ENCODE measurements at places on chromosomes 7 and 10.
A peak's percentile ranks its signal among the peaks of the same experiment; 100 is the strongest.

DNA sequence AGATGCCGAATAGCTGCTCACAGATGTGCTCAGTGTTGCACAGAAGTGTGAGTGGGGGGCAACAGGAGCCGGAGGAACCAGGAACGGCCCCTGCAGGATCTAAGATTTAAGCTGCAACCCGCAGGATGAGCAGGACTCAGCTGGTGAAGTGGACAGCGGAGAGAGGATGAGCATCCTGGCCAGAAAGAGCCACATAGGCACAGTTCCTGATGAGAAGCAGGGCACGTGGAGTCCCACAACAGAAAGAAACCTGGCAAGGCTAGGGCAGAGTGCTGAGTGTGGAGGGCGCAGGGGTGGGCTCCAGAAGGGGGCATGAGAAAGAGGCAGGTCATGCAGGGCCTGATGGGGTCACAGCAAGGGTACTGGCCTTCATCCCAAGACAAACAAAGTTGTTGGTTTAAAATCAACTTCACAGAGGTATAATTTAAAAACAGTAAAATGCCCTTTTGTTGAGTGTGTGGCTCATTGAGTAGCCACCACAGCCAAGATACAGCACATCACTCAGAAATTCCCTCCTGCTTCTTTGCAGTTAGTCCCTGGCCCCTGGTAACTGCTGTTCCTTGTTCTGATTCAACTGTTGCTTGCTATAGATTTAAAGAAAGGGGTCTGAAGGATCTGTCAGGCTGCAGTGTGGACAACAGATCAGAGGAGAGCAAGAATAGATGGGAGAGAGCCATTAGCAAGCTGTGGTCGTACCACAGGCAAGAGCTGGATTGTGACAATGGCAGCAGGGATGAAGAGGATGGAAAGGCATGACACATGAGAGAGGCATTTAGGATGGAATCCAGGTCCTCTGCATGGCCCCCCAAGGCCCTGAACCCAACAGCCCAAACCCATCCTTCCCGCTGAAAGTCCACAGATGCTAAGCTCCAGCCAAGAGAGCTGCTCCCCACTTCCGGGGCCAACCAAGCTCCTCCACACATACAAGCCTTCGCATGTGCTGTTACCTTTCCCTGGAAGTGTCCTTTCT is 53.1 kb upstream of the OSBPL3 start:
- DNase-seq = no peak

- DNase-seq = no peak
Measured at GRCh38 chr7:128986609-128987008, 48.9 kb downstream of the IRF5 start.

- peak; percentile 71 for DNase-seq
Measured at GRCh38 chr7:101814991-101815825, 2.2 kb upstream of the CUX1 start.

- DNase-seq = peak; percentile 26
Measured at GRCh38 chr7:17298840-17299482, 509 bp downstream of the AHR start.

- peak; percentile 13 for DNase-seq
Measured at GRCh38 chr10:28676326-28676967, 874 bp upstream of the BAMBI start.

- DNase-seq = no peak
Measured at GRCh38 chr10:34124522-34125035, 690.5 kb downstream of the PARD3 start.

- no peak for DNase-seq
Measured at GRCh38 chr7:18213652-18214051, 186.0 kb upstream of the PRPS1L1 start.

DNA sequence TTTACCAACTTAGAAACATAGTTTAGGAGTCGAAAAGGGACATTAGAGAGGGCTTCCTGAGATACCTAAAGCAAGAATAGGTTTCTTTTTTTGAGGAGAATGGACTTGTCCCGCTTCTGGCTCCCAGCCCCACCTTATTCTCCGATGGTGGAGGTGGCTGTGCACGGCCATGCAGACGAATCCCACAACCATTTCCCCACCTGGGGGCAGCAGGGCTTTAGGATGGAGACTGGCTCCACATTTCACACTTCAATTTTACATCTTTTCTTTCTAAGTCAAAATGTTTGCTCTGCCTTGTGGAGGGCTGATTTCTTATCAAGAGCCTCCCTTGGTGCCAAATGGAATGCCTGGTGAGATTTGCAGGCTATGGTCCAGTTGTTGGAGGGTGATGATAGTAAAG is 118.5 kb downstream of the GLRX3 start:
- DNase-seq = no peak

GRCh38 chr7:42886129-42886528 is 25.7 kb downstream of the C7orf25 start:
- DNase-seq = no peak

DNA sequence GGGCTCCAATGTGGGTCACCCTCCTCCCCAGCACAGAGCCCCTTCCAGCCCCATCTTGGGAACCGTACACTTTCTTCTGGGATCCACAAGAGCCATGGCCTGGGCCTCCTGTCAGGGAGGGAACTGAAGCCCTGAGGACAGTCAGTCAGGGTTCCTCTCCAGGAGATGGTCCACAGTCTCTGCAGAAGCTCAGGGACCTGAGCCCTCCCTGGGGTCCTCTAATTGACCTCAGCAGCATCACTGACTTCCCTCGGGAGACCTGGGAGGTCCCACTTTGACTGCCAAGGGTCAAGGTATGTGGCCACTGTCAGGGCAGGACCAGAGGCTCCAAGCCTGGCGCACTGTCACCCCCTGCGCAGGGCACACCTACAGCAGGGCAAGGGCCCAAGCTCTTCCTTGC is 32.3 kb downstream of the NOD1 start:
- no peak for DNase-seq

DNA sequence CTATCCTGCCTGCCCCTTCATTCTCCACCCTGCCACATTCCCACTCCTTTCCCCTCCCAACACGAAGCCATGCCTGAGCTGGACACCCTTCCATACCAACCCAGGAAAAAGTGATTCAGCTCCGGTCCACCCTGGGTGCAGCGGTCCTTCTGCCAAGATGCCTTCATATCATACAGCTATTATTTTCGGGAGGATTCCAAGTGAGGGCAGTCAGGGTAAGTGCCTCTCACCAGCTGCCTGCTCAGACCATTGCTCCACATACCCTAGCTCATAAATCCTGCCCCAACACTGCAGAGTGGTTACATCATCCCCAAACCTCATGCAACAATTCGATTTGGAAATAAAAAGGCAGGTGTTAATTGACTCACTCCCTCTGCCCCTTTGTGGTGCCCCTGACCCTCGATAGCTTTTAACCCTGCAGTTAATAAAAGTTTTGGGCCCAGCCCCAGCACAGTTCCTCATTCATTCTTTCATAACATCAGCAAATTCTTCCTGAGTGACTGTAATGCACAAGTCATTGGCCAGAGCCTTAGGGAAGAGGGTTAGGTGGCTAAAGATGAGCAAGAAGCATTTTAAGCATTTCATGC is 42.6 kb downstream of the ZNF503 start:
- DNase-seq = no peak

GRCh38 chr7:47340517-47340916 is 241.4 kb downstream of the TNS3 start:
- DNase-seq = no peak

DNA sequence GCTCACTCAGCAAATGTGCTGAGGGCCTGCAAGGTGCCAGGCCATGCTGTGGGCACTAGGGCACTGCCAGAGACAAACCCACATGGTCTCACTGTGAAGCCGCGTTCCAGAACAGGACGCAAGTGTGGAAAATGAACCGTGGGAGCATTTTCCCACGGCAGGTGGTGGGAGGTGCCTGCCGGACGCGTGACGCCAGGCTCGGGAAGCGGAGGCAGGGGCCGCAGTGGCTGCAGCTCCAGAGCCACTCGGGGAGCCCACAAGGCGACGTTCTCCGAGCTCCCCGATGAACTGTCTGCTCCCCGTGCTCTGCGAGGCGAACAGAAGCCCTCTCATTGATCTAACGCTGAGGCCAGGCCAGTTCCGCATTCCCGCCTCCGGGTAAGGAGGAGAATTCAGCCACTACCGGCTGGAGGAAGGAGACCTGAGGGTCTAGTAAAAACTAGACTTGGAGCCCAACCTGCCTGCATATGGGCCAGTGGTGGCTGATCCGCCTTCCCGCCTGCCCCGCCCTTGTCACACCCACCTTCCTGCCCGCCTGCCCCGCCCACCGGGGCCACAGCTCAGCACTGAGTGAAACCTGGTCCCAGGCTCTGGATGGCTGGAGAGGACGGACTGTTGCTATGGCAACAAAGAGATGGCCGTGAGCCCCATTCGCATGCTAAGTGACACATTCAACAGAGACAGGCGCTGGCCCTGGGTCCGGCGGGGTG is 13.1 kb downstream of the ADGRA1 start:
- peak; percentile 96 for DNase-seq

DNA sequence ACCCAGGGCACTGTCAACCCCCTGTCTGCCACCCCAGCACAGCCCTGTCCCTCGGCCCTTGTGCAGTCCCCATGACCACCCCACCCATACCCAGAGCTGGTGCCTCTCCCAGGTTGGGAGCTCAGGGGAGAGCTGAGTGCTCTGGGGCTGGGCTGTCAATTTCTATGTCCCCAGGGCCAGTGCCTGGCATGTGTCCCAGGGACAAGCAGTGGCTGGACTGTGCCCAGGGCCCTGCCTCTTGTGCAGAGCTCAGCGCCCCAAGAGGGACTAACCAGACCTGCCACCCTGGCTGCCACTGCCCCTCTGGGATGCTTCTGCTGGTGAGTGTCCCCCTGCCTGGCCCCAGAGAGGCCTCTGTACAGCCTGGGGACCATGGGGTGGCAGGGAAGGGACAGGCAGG is 29.0 kb upstream of the ZNF862 start:
- no peak for DNase-seq

DNA sequence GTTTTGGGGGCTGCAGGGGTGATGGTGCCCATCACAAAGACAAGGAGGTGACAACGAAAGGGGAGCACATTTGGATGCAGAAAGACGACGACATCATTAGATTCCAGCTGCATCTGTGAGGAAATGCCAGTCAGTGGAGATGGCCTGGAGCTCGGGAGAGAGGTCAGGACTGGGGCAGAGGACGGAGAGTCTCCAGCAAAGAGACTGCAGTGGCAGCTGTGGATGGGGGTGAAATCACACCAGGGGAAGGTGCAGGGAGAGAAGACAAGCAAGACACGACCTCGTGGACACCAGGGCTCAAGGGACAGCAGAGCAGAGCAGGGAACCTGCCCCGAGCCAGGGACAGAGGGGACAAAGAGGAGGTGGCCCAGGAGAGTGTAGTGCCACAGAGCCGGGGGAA is 203.4 kb downstream of the PRPF18 start:
- no peak for DNase-seq

- DNase-seq = no peak
Measured at GRCh38 chr7:51315393-51316261, 982 bp downstream of the COBL start.

GRCh38 chr7:150516956-150517745 is 2.5 kb downstream of the GIMAP7 start:
- DNase-seq = no peak

DNA sequence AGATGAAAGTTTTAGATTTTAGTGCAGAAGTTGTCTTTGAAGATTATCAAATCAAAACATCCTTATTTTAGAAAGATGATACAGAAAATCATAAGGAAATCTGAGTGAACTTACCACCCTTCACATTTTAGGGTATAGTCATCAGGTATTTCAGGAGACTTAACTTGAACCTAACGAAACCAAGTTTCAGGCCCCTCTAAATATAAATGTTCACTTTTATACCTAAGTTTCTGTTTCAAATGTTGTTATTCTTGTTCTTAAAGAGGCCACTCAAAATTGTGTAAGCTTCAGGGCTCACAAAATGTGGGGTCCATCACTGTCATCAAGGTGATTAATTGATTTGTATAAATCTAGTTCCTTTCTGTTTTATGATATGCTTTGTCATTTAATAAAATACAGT is 216.2 kb downstream of the KIAA1217 start:
- DNase-seq = no peak

- DNase-seq = no peak
Measured at GRCh38 chr10:95964756-95965155, 57.0 kb downstream of the CC2D2B start.

GRCh38 chr7:87380905-87381304 is 35.4 kb downstream of the CROT start:
- no peak for DNase-seq

DNA sequence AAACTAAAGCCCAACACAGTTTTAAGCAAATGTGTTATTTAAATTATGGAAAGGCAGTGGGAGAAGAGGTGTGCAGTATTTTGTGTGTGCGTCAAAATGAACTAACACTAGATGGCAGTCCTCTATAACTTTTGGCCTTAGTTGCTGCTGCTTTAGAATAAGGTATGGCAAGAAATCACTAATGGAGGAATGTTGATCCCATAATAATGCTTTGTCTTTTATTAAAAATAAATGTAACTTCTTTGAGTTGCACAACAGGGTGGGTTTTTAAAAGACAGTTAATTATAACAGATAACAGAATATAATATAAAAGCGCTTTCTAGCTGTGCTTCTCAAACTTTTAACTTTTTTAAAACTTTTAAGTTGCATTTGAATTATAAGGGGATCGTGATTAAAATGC is 56.4 kb downstream of the BBS9 start:
- DNase-seq = peak; percentile 42

DNA sequence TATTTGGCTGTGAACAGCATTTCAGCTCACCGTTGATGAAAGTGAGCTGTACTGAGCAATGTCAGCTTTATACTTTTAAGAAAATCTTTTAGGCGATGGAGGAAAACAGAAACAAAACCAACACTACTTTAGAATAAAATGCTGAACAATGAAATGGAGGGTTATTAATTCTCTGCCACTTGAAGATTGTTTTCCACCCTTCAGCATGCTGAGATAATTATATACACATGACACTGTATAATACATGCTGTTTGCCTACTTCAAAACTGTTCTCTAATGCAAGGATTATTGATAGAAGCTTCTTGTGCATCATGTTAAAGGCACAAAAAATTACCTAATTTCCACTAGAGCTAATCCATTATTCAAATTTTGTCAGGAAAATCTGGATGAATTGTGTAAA is 66.8 kb downstream of the CACNA2D1 start:
- no peak for DNase-seq

DNA sequence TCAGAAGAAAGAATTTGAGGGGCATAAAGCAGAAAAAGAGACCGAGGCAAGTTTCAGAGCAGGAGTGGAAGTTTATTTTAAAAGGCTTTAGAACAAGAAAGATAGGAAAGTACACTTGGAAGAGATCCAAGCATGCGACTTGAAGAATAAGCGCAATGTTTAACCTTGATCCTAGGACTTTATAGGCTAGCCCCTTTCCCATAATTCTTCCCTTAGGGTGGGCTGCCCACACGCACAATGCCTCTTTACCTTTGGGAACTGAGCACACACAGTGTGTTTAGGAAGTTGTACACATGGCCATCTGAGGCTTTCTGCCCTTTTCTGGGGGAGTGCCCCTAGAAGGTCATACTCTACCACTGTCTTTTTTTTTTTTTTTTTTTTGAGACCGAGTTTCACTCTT is 11.2 kb upstream of the GSTO1 start:
- no peak for DNase-seq

Measured in cerebellum (tissue), 4 donors.